ENCODE measurements at places on chromosomes 4 and X.
A peak's percentile ranks its signal among the peaks of the same experiment; 100 is the strongest.

DNA sequence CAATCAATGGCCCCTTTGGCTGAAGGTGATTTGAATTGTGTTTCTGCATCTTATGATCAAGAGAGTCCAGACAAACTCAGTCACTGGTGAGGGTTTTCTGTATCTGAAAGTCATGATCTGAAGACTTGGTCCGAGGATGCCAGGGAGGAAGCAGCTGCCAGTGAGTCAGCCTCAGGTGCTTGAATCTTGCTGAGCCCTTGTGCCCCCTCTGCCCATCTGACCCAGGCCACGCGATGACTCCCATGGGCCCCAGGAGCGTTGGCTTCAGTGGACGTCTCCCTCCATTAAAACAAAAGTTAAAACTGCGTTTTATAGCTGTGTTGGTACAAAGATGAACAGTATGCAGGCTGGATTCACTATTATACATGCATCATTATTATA is 62.0 kb downstream of the HTRA3 start:
- DNase-seq: no peak

GRCh38 chr4:1413687-1414479 is 7.6 kb upstream of the NKX1-1 start:
- DNase-seq: no peak

DNA sequence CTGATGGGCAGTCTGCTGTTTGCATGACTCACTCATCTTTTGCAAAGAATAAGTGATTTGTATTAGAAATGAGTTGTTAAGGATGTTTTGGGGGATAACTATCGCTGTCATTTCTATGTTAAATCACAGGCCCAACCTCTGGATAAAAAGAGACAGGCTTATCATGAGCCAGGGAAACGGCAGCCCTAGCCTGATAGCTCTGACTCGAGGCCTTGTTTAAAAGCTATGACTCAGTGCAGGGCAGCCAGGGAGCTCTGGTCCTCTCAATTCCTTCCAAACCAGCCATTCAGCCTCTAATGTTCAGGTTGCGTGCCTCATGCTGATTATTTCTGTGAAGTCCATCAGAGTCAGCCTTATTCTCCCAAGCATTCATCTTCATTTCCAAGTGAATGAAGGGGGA is 305.9 kb upstream of the HAND2 start:
- DNase-seq: peak; percentile 91

DNA sequence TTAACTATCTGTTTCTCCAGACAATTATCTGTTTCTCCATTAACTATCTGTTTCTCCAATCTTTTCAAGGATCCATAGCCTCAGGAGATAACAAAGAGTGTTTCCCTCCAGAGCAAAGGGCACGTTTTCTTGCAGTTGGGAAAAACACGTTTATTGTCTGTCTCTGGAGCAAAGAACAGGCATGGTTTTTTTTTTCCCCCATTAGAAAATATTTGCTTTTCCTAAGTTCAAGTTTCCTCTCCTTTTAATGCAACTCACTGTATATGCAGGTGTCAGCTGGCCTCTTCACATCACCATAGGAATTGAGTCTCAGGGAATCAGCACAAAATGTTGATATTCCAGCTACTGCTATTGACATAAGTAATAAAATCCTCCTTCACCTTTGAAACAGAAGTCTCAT is 984.4 kb downstream of the RAB28 start:
- no peak for DNase-seq

- DNase-seq: no peak
Observed at GRCh38 chrX:71184092-71184491, 38.9 kb upstream of the GJB1 start.

GRCh38 chr4:170687751-170688150 is 598.0 kb upstream of the AADAT start:
- DNase-seq: no peak

DNA sequence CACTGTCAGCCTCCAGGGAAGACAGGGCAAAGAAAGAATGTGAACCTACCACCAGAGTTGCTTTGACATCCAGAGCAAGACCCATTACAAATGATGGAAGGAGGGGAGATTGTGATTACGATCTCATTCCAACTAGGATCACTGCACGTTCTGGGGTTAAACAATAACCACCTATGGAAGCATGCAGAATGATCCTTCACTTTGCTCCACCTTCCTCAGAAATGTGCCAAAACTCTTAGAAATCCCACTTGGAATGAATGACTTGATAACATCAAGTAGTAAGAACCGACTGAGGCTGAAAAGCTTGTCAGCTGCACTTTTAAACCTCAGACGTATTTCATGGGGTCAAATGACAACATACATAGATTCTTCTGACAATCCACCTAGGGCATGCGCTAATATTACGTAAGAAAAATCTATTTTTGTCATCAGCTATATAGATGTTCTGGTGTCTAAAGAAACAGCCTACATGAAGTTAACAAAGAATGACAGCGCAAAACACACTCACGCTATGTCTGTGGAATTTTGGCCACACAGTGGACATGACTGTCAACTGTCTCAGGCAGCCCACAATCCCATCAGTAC is 3.5 kb upstream of the STS start:
- no peak for DNase-seq

DNA sequence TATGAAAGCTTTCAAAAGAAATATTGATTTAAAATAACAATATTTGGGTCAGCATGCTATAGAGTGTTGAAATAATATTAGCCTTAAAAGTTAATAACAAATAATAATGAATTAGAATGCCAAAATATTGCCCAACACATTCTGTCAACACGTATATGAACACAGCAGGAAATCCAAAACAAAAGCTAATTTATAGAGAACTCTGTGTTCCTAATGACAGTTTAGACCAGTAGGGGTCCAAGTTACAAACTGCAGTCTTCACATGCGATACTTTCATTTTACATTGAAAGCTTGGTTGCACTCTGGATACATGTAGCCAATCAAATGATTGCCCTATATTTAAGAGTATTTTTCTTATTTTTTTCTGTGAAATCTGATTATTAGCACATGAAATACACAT is 274.4 kb downstream of the DCTD start:
- peak; percentile 3 for DNase-seq

- DNase-seq: no peak
Observed at GRCh38 chr4:145298885-145299284, 118.5 kb upstream of the OTUD4 start.

DNA sequence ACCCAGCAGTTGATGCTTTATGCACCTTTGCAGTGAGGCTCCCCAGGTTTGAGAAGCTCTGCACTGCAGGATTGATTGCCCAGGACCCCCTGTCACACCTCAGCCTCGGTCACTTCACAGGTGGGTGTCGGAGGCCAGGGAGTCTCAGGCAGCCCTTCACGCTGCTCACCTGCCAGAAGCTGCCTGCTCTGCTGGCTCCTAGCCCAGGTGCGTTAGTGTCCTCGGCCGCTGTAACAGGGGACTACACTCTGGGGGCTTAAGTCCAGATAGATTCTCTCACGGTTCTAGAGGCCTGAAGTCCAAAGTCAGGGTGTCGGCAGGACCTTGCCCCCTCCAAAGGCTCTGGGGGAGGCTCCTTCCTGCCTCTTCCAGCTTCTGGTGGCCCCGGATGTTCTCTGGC is 79.9 kb downstream of the CPZ start:
- DNase-seq: no peak

DNA sequence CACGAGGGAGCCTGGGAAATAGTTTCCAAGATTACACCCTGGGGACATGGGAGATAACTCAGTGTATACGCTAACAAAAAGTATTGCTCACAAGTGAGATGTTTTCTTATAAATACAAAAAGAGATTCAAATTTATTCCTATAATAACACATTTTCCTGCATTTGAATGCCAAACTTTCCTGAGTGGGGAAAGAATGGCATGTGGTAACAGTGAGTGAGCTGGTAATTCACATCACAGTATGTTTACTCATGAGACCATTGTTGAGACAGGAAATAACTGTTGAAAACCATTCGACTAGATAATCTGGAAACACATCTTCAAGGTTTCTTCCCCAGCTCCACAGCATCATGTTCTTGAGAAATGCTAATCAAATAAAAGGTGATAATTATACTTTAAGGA is 109.1 kb downstream of the TASL start:
- DNase-seq: peak; percentile 3

GRCh38 chr4:26723216-26723615 is 137.4 kb upstream of the STIM2 start:
- DNase-seq: no peak

- peak; percentile 69 for DNase-seq
Observed at GRCh38 chr4:27318740-27319139, 458.1 kb downstream of the STIM2 start.

DNA sequence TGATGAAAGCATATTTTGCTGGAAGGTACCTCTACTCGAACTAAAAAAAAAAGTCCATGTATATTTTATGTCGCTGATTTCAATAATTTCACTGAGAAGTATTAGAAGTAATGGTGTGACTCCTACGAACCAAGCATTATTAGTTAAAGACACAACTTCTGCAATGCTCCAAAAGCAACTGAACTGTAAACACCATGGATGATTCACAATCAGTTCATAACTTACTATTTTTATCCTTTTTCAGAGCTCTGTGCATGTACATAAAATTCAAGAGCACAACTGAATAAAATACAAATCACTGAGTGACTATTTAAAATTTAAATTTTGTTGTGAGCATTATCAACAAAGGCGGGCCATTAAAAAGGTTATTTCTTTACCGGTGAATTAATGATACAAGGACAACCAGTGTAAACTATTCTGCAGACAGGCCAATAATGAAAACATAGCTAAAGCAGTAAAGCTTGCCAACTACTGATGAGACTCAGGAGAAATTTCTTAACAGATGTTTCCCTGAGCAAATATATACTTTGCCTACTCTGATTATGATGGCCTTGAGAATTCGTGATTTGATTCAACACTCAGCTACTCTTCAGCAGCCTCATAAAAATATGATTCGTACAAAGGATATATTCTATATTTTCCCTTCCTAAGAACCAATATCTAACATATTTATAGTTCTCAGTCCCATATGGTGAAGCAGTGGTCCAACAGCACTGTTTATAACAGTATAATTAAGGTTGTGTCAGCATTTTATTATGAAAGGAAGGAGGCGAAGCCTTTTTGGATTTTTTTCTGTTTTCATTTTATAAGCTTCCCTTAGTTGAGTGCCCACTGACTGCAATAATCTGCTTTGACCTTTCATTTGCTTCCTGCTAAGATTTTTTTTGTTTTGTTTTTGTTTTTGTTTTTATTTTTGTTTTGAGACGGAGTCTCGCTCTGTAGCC is 62.8 kb upstream of the NEIL3 start:
- peak; percentile 59 for DNase-seq

- no peak for DNase-seq
Observed at GRCh38 chrX:132748909-132749308, 209.5 kb downstream of the HS6ST2 start.

- DNase-seq: no peak
Observed at GRCh38 chr4:4847011-4847410, 12.5 kb upstream of the MSX1 start.

- no peak for DNase-seq
Observed at GRCh38 chr4:185709802-185710486, 102.0 kb downstream of the SORBS2 start.

- DNase-seq: peak; percentile 22
Observed at GRCh38 chrX:129495900-129496299, 27.4 kb downstream of the SMARCA1 start.

GRCh38 chr4:8778291-8778690 is 93.3 kb downstream of the HMX1 start:
- no peak for DNase-seq

GRCh38 chr4:25308761-25309160 is 3.8 kb upstream of the ZCCHC4 start:
- DNase-seq: no peak

DNA sequence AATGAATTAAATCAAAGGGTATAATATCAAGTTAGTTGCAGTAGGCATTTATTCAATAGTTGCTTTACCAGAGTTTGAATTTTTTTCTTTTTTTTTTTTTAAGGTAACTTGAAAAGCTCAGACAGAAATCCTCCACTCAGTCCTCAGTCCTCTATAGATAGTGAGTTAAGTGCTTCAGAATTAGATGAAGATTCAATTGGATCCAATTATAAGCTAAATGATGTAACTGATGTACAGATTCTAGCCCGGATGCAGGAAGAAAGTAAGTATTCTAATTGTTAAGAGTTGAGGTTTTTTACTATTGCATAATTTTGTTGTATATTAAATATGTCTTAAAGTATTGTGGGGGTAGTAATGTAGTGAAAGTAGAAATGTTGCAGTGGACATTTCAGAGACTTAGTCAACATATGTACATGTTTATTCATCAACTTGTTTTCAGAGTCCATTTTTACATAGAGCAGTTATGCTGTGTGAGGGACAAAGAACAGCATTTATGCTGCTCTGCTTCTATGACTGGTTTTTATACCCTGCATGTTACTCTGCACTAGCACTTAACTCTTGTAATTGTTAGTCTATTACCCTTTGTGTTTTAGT is 38.4 kb downstream of the SLAIN2 start:
- DNase-seq: no peak

GRCh38 chr4:39023059-39023458 is 9.2 kb downstream of the TMEM156 start:
- no peak for DNase-seq

GRCh38 chr4:139301821-139302611 is at the start of gene NDUFC1:
TSS of gene NDUFC1 (minus strand) at chr4:139302477. CDS start at chr4:139295798, 6,679 bp downstream.
- peak; percentile 45 for DNase-seq

- DNase-seq: peak; percentile 20
Observed at GRCh38 chr4:57233386-57233785, 123.2 kb upstream of the IGFBP7 start.

GRCh38 chr4:153023692-153024394 is 87.7 kb downstream of the FHDC1 start:
- no peak for DNase-seq

All from fibroblast of the aortic adventitia (primary cell).